NCI-H1105 (cell line): ENCODE measurements at places on chromosomes 3 and 15.

- DNase-seq = no peak
Measured at GRCh38 chr3:170697908-170698307, 112.0 kb upstream of the SLC7A14 start.

DNA sequence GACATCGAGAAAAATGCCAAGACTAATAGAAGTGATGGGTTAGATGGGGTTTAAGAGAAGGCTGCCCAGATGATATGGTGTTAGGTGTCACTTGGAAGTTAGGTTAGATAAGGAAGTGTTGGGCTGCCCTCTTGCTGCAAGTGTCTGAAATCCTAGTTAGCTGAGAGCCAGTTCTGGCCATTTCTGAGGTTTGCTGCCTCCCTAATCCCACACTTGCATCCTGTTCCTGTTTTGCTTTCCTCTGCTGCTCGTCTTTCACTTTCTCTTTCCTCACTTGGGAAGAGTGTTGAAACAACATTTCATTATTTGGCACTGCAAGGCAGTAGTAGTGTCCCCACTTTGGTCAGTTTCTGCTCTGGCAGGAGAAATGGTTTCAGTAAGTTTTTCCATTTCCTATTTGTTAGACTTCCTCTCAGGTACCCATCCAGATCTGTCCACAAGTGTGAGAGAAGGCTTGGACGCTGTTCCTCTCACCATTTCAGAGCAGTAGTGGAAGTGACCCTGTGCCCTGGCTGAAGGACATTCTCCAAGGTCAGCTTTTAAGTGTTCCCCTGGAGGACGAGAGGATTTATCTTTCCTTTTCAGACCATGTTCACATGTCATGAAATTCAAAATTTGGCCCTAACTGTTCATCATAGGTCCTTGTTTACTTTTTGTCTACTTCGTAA lies 93.3 kb downstream of the ADAMTSL3 start:
- no peak for DNase-seq

DNA sequence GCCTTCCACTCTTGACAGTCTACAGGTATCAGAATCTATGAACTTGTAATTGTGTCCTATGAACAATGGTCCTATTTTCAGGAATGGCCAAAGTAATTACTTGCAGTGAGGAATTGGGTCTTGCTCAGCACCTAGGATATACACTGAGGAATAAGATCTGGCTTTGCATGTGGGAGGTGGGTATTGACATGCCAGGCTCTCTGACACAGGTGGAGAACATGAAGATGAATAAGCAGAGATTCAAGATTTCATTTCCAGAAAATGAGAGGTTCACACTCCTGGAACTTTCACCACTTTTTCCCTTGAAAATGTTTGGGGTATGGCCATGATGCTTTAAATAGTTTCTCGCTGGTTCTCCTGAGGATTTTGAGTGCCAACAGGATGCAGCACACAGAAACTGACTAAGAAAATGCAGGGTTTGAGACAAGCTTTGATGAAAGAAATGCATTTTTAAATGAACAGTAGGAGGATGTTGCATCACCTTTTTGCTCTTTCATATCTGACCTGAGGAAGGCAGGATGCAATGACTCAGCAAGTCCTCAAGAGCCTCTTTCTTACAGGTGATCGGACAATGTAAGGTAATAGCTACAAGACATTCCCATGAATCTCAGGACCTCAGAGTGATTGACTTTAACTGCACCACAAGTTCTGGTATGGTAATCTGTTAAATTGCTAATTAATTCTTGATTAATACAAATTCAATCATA lies 3.7 kb downstream of the HRG start:
- DNase-seq = no peak

DNA sequence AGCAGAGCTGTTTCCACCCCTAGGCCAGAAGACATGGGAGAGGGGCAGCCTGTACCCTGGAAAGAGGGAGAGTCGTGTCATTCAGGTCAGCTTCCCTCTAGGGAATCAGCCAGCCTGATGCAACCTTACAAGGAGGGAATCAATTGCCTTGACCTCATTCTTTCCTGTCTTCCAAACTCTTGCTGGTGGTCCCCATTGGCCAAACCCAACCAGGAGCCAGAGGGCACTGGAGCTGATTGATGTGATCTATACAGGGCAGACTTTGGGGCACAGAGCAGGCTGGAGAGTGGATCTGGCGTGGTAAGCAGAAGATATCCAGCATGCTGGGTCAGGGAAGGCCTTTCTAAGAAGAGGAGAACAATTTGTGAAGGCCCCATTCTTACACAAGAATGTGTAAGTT lies 19.1 kb upstream of the MAGEF1 start:
- no peak for DNase-seq

GRCh38 chr3:56878074-56878473 lies 76.3 kb upstream of the ARHGEF3 start:
- no peak for DNase-seq

- DNase-seq = no peak
Measured at GRCh38 chr3:62817678-62818077, 57.5 kb downstream of the CADPS start.
